Pericardium fibroblast (primary cell): ENCODE measurements at places on chromosomes 2 and 18. TPM values are rescaled to one million over a fixed set of nuclear protein-coding genes. Genes with fewer than 3 reads are reported as not detected.

The VAMP8 gene
- 5.8 TPM in 1 of 2 replicates, not detected in the other for total RNA-seq

The RANBP2 gene
- 25.1 and 29.5 TPM in 2 replicates for total RNA-seq

The BOLL gene
- not detected in 2 replicates for total RNA-seq

The ADCYAP1 gene
- not detected in 2 replicates for total RNA-seq

The TUBA4B gene
- not detected in 2 replicates for total RNA-seq

The DNAJC5G gene
- total RNA-seq = not detected in 2 replicates

The DNPEP gene
- 58.1 and 63.8 TPM in 2 replicates for total RNA-seq

The ELOA2 gene
- not detected in 2 replicates for total RNA-seq

The MALL gene
- 4.4 and 5.6 TPM in 2 replicates for total RNA-seq

The TUBA3E gene
- not detected in 2 replicates for total RNA-seq

The CYS1 gene
- total RNA-seq = 2.1 and 2.3 TPM in 2 replicates

The BAZ2B gene
- 17.2 and 25.4 TPM in 2 replicates for total RNA-seq

The STK36 gene
- total RNA-seq = 10.2 and 36.8 TPM in 2 replicates

The CNTNAP5 gene
- total RNA-seq = under 0.01 TPM in 1 of 2 replicates, not detected in the other

The ALK gene
- total RNA-seq = not detected in 2 replicates

The CD226 gene
- 0.09 and 0.82 TPM in 2 replicates for total RNA-seq

The HOXD8 gene
- 1.2 and 5.0 TPM in 2 replicates for total RNA-seq

The RGPD3 gene
- 0.43 and 0.47 TPM in 2 replicates for total RNA-seq

The GALR1 gene
- not detected in 2 replicates for total RNA-seq

The CETN1 gene
- total RNA-seq = not detected in 2 replicates

The TWIST2 gene
- total RNA-seq = 114 and 149 TPM in 2 replicates

The SLC19A3 gene
- total RNA-seq = 0.85 and 1.8 TPM in 2 replicates

The ASB18 gene
- not detected in 2 replicates for total RNA-seq

The AGAP1 gene
- 11.7 and 16.3 TPM in 2 replicates for total RNA-seq

The SERPINB3 gene
- not detected in 2 replicates for total RNA-seq

The DYSF gene
- total RNA-seq = 0.70 and 9.4 TPM in 2 replicates

The NEURL3 gene
- not detected in 2 replicates for total RNA-seq

The CLEC4F gene
- total RNA-seq = not detected in 2 replicates

The EIF5B gene
- 18.9 and 23.9 TPM in 2 replicates for total RNA-seq

The CGREF1 gene
- total RNA-seq = 9.0 and 10.2 TPM in 2 replicates

The MAL gene
- not detected in 2 replicates for total RNA-seq

The NPHP1 gene
- total RNA-seq = 1.6 and 1.9 TPM in 2 replicates

The EFR3B gene
- total RNA-seq = 0.47 and 0.60 TPM in 2 replicates

The SAG gene
- not detected in 2 replicates for total RNA-seq

The AKAIN1 gene
- total RNA-seq = not detected in 2 replicates

The TDRD15 gene
- not detected in 2 replicates for total RNA-seq
